ENCODE measurements at places on chromosomes 2 and 18. TPM values are rescaled to one million over a fixed set of nuclear protein-coding genes. Genes with fewer than 3 reads are reported as not detected.
A peak's percentile ranks its signal among the peaks of the same experiment; 100 is the strongest.

GRCh38 chr2:69196327-69197117 lies 183.5 kb downstream of the ANTXR1 start:
- DNase-seq, result peak; percentile 89

- DNase-seq, result peak; percentile 46
These were observed 455.2 kb downstream of the THSD7B start for GRCh38 chr2:137220438-137220993.

DNA sequence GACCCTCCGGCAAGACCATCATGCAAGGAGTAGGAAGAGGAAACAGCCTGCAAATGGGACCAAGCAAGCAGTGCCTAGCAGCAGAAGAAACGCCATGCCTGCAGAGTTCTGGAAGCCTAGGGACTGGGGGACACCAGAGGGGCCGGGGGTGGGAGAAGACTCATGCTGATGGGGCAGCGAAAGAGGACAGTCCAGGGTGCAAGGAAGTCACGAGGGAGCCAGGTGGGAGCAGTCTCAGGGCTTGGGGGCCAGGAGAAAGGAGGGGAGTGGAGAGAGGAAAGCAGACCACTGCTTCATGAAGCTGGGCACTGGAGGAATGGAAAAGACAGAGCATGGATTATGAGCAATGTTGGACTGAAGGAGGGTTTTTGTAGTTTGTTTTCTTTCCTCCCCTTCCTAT lies 119.4 kb upstream of the CAPN13 start:
- DNase-seq, result no peak

SH3RF3 gene
- total RNA-seq, result 1.9 TPM

CHST9 gene
- total RNA-seq, result not detected

CPO gene
- not detected for total RNA-seq

DNA sequence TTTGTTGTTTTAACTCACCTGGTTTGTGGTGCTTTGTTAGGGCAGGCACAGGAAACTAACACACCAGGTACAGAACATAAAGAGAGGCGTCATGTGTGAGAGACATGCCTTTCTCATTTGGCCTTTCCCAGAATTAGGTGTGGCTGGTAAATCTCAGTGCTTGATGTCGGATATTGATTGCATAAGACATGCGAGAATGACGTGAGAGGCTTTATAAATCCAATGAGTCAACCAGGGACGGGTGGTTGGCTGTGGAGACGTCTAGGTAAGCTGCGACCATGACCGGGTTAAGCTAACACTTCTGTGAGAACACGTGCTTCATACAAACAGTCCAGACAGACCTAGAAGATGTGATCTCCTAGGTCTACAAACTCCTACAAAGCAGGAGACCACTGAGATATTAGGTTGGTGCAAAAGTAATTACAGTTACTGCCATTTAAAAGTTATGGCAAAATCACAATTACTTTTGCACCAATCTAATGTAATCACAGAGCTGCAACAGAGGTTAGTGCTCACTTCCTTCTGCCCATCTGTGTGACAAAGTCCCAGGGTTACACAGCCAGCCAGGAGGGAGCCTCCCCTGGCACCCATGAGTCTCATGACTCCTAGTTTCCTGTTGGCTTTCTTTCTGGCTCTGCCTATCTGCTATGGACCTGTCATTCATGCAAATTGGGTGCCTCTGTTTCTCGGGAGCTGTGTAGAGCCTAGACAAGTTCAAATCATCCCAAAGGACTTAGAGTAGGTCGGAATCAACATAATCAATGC lies 98.9 kb upstream of the ATP8B1 start:
- no peak for DNase-seq

GRCh38 chr2:88123975-88124917 lies 3.6 kb downstream of the FABP1 start:
- no peak for DNase-seq

- DNase-seq, result no peak
These were observed 904.2 kb upstream of the NXPH2 start for GRCh38 chr2:139684286-139684860.

SKOR2 gene
- total RNA-seq, result not detected

DNA sequence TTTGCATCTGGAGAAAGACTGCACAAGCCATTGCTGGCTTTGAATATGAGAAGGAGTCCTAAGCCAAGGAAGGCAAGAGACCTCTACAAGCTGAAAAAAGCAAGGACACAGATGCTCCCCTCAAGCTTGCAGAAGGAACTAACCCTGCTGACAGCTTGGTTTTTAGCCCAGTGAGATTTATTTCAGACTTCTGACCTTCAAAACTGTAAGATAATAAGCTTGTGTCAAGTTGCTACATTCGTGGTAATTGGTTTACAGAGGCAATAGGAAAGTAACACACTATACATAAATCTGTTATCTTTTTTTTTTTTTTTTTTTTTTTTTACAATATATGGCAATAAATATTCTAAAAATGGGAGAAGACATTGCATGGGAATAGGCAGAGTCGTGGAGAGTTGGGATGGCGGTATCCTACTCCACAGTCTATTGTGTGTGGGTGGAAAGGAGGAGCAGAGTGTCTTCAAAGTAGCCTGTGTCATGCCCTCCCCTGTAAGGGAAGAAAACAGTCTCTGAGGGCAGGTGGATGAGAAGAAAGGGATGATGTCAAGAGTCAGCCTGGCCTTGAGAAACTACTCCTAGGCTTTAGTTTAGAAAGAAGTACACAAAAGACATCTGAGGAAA lies 196.9 kb downstream of the THSD7B start:
- DNase-seq, result no peak

DNA sequence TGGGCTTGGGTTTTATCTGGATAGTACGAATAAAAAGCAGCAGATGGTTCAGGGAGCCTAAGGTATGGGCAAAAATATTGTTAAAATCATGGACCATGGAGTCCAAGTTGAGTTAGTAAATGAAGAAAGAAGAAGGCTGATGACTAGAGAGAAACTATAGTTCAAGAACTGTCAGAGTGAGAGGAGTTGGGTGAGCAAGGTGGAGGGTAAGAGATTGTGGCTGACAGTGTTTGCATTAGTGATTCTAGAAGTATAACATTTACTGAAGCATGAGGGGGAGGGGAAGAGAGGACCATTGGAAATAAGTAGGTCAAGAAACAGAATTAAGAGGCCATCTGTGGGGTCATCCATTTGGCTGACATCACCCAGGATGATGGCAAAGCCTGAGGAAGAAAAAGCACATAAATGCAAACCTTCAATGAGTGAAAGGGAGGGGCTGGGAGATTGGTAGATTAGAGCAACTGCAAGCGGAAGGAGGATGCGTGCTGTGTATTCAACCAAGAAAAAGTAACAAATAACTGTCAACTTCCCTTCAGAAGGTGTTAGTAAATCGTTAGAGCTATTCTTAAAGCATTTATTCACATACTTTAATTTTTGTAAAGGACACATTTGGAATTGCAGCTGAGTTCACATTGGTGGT lies 392.8 kb downstream of the TSN start:
- DNase-seq, result no peak

DNA sequence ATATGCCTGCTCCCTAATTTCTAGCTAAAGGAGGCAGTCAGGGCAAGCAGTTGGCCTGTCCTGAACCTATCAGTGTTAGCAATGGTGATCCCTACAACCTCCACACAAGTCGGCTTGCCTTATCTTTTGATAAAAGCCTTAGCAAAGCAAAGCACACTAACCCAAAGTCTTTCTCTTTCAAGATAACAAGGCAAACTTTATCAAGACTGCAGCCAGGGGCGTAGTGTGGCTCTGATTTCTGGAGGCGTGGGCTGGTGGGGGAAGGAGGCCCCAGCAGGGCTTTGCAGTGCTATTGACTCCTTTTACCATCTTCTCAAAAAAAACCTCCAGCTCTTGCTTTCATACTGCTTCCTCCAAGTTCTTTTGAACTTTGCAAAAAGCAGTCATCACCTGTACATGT lies 40.2 kb upstream of the LAMA1 start:
- DNase-seq, result no peak

SLC66A3 gene
- 24.1 TPM for total RNA-seq

HOXD8 gene
- 0.49 TPM for total RNA-seq

DNA sequence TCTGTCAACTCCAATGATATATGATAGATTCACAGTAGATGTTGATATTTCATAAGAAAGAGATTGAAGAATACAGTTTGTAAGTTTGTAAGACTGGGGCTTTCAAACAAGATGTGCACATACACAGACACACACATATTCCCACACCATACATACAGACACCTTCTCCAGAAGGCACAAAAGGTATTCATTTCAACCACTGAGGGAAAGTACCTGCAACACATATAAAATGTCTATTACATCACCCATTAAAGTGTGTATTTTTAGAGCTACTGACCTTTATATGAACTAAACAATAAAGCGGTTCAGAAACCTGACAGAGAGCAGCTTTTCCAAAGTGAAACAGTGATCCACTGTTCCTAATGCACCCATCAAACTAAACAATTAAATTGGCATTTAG lies 53.3 kb downstream of the CCDC148 start:
- peak; percentile 4 for DNase-seq

DNA sequence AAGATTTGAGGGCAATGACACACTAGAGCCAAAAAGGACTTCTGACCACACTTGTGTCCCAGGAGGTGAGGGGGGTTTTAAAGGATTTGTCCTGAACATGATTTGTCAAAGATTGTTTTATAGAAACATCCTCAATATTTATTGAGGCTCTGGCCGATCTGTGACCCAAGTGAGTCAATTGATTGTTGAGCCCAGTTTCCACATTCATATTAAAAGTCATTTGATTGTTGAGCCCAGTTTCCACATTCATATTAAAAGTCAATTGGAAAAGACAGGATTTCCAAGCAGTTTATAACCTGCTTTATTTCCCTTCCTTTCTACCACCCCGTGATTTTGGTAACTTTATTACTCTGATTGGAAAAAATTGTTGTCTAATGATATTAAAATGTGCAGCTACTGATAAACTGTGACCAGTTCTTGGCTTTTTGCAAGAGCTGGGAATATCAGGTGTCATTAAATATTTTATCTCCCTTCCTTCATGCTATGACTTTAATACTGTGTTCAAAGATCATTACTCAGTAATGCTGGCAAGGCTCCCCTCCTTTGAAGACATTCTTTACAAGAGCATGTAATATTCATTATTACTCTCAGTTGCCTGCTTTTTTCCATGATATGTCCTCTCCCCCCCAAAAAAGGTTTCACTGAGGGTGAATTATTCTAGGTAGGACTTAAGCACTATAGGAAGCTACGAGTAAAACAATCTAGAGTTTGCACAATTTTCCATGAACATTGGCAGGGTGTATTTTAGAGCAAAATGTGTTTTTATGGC lies 75.3 kb downstream of the HRH4 start:
- DNase-seq, result peak; percentile 26

DNA sequence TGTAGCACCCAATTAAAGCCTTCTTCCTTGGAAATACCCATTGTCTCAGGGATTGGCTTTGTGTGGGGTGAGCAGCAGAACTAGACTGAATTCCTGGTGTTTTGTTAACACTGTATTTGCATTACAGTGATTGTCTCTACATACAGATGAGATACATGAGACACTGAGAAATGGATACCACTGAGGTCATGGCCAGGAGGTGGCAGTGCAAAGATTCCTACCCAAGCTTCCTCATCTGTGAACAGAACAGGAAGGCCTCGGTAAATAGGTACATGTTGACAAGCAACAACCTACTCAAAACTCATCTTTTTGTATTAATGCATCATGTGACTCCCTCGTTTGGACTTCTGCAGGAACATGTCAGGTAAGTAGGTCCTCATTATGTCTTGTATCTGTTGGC lies 445.8 kb upstream of the RGPD4 start:
- DNase-seq, result no peak
